ENCODE measurements at places on chromosomes 6 and 20. TPM values are rescaled to one million over a fixed set of nuclear protein-coding genes. Genes with fewer than 3 reads are reported as not detected.

DNMT3B gene
- total RNA-seq, result 9.0 TPM

MAS1 gene
- total RNA-seq, result not detected

DNA sequence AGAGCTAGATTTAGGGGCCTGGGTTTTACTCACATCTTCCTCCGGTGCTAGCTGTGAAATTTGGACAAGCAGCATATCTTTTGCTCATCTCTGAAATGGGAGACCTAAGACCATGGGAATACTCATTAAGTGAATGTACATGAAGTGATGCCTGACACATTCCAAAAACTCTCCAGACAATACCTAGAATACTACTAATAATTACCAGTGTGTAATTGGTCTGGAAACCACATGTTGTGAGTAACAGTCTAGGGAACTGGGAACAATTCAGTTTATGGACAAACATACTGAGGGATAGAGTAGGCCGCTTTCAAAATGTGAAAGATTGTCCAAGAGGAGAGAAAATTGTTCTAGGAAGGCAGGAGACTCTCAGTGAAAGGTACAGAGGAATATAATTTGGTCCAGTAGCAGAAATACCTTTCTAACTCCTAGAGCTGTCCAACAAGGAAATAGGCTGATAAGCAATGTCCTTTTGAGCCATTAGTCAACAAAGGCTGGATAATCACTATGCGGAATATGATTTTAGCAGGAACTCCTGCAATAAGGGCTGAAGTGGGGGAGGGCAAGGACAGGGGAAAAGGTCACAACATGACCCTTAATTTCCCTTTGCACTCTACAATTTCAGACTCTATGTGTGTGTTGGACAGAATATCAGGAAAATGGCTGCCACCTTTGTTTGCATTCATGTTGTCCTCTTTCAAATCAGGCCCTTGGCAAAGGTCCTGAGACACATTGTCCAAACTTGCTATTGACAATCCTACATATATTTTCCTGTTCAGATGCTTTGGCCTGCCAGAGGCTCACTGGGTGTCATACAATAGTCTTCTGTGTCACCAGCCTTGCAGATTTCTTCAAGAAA, 315.4 kb downstream of the PLCB1 start:
- DNase-seq, result no peak
- no peak overlapping the region for H3K27ac ChIP-seq
- no peak overlapping the region for H3K4me3 ChIP-seq
- no peaks in the 10 kb centered on the region for H3K4me1 ChIP-seq

ELMO2 gene
- 66.1 TPM for total RNA-seq

DNA sequence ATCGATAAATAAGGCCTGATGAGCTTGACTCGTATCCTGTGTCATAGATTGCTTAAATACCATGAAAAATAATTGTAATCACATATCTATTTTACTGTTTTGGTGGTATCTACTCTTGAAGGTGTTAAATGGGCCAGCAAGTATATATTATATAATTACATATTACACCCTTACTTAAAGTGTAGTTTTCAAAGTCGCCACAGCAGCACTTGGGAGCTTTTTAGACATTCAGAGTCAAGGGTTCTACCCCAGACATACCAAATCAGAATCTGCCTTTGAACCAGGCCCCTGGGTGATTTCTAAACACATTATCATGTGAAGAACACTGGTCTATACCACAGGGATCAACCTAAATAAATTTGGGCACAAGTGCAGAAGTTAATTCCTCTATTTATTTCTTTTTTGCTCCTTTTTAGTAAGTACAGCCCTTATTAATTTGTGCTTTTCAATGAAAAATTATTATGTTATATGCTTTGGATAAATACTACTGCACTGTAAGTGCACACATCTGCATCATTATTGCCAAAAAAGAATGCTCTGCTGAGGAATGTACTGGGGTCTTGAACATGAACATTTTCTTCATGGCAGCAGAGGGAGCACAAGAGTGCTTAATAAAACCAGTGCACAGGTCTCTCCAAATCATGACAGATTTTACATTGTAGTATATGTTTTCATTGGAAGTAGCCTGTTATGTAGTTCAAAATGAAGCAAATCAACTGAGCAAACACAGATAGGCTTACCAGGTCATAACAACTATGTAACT, 3.1 kb upstream of the ATXN1 start:
- no peaks in the 10 kb centered on the region for H3K27me3 ChIP-seq
- H3K4me1 ChIP-seq, result peaks cover 61% of the 10 kb centered on the region
- no peak for DNase-seq
- H3K27ac ChIP-seq, result peak overlapping the region; percentile 73
- peaks cover 15% of the 10 kb centered on the region for H3K36me3 ChIP-seq

ZNF391 gene
- total RNA-seq, result 1.1 TPM

- DNase-seq, result no peak
- no peak overlapping the region for H3K4me3 ChIP-seq
- no peaks in the 10 kb centered on the region for H3K4me1 ChIP-seq
- H3K36me3 ChIP-seq, result peaks cover 43% of the 10 kb centered on the region
- H3K27me3 ChIP-seq, result no peaks in the 10 kb centered on the region
Observed at GRCh38 chr20:38001173-38001875, 31.9 kb downstream of the TTI1 start.

- peaks cover 33% of the 10 kb centered on the region for H3K36me3 ChIP-seq
- no peak overlapping the region for H3K4me3 ChIP-seq
- peaks cover 36% of the 10 kb centered on the region for H3K4me1 ChIP-seq
- DNase-seq, result no peak
Observed at GRCh38 chr6:170553534-170554012, 466 bp upstream of the PSMB1 start.

DNA sequence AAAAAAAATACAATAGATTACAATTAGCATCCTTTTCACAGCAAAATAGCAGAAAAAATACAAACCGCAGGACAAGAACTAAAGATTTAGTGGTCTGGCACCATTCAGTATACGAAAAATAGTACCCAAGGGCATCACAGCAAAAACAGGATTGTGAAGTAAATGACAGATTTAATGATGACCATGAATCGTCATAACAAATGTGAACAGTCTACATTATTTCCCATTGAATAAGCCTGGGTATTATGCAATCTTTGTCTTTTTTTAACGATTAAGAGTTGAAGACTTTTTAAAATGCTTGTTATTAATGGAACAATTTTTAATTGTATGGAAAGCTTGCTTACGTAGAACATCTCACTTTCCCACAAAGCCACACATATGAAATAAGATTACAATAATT, 432.8 kb downstream of the PKHD1 start:
- H3K27me3 ChIP-seq, result no peaks in the 10 kb centered on the region
- H3K4me3 ChIP-seq, result no peak overlapping the region
- H3K4me1 ChIP-seq, result no peaks in the 10 kb centered on the region
- DNase-seq, result no peak
- H3K27ac ChIP-seq, result no peak overlapping the region
- H3K36me3 ChIP-seq, result no peaks in the 10 kb centered on the region

IL17A gene
- not detected for total RNA-seq

DNA sequence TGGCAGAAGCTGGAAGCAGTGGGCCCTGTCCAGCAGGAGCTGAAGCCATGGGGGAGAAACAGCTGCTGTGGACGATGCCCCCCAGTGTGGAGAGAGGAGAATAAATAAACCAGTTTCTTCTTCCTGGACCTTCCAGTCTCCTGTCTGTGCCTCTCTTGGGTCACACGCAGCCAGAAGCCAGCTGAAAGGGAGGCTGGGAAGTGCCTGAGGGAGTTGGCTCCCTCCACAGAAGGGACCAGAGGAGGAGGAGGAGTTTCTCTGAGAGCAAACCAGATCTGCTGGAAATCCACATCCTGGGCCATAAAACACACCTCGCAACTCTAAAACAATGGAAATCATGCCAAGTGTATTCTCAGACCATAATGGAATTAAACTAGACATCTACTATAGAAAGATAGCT, 577.0 kb downstream of the CDH26 start:
- no peaks in the 10 kb centered on the region for H3K36me3 ChIP-seq
- no peak overlapping the region for H3K27ac ChIP-seq
- H3K4me3 ChIP-seq, result no peak overlapping the region
- no peaks in the 10 kb centered on the region for H3K4me1 ChIP-seq

GRCh38 chr6:158057213-158057987, 75.7 kb downstream of the SYNJ2 start:
- H3K4me3 ChIP-seq, result no peak overlapping the region
- DNase-seq, result no peak
- H3K27ac ChIP-seq, result no peak overlapping the region
- H3K4me1 ChIP-seq, result peaks cover 30% of the 10 kb centered on the region

GRCh38 chr6:83911278-83911677, 51.8 kb downstream of the CYB5R4 start:
- H3K36me3 ChIP-seq, result peaks cover 11% of the 10 kb centered on the region
- H3K27ac ChIP-seq, result no peak overlapping the region
- no peak for DNase-seq
- peaks cover 7% of the 10 kb centered on the region for H3K4me1 ChIP-seq
- no peak overlapping the region for H3K4me3 ChIP-seq

GRCh38 chr6:221531-222349, 70.5 kb upstream of the DUSP22 start:
- H3K36me3 ChIP-seq, result peaks cover 5% of the 10 kb centered on the region
- peak overlapping the region; percentile 47 for H3K4me3 ChIP-seq
- DNase-seq, result no peak
- H3K27ac ChIP-seq, result peak overlapping the region; percentile 86

- H3K27ac ChIP-seq, result no peak overlapping the region
- H3K4me1 ChIP-seq, result peaks cover 10% of the 10 kb centered on the region
- no peak overlapping the region for H3K4me3 ChIP-seq
- no peaks in the 10 kb centered on the region for H3K36me3 ChIP-seq
- H3K27me3 ChIP-seq, result no peaks in the 10 kb centered on the region
- DNase-seq, result no peak
Observed at GRCh38 chr6:53527249-53527765, 17.6 kb downstream of the GCLC start.

- H3K4me1 ChIP-seq, result peaks cover 23% of the 10 kb centered on the region
- H3K27me3 ChIP-seq, result no peaks in the 10 kb centered on the region
- H3K36me3 ChIP-seq, result peaks cover 13% of the 10 kb centered on the region
- peak overlapping the region; percentile 74 for H3K4me3 ChIP-seq
- H3K27ac ChIP-seq, result peak overlapping the region; percentile 99
Observed at GRCh38 chr6:139323511-139324300, 31.9 kb upstream of the TXLNB start.

DNA sequence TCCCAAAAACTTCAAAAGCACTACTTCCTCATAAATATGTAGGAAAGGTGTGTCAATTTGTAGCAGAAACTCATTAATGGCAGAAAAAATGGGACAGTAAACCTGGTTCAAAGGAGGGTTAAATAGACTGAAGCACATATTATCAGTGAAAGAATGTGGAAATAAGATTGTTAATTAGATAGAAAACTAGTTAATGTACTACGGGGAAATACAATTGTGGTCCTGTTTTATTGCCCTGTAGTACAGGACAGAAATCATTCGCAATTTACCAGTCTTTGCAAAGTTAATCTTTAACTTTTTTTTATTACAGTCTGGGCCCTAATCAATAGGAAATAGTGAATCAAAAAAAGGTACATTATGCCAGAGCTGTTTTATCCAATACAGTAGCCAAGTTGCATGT, 82.0 kb upstream of the PAK5 start:
- no peak overlapping the region for H3K4me3 ChIP-seq
- H3K36me3 ChIP-seq, result no peaks in the 10 kb centered on the region
- H3K27ac ChIP-seq, result no peak overlapping the region

DNA sequence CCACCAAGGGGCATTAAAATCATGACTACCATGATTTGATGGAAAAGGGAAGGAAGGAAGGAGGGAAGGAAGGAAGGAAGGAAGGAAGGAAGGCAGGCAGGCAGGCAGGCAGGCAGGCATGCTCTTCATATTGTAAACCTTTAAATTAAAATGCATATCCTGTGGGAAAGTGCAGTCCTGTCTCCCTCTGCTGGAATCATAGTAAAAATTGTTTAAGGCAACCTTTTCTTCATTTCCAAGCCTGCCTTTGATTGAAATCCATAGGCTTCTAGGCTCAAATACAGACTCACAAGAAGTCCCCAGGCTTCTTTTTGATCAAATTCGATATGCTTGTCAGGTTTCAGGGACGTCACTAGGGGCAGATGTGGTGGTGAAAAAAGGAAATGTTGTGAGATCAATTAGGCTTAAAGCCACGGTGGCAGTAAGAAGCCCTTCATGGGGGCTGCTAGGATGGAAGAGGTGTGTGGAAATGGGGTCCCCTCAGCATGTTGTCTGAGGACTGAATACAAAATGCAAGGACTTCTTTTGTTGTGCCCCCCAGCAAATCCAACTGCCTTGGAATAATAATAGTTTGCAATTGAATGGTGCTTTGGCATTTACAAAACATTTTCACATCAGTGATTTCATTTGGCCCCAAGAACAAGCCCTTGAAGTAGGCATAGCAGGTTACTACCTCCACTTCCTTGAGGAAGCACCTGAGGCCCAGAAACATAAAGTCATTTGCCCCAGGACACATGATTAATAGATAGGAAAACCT, 25.6 kb upstream of the GABRR1 start:
- peaks cover 26% of the 10 kb centered on the region for H3K27me3 ChIP-seq
- peak; percentile 25 for DNase-seq
- H3K27ac ChIP-seq, result no peak overlapping the region
- H3K36me3 ChIP-seq, result no peaks in the 10 kb centered on the region
- H3K4me3 ChIP-seq, result no peak overlapping the region

DNA sequence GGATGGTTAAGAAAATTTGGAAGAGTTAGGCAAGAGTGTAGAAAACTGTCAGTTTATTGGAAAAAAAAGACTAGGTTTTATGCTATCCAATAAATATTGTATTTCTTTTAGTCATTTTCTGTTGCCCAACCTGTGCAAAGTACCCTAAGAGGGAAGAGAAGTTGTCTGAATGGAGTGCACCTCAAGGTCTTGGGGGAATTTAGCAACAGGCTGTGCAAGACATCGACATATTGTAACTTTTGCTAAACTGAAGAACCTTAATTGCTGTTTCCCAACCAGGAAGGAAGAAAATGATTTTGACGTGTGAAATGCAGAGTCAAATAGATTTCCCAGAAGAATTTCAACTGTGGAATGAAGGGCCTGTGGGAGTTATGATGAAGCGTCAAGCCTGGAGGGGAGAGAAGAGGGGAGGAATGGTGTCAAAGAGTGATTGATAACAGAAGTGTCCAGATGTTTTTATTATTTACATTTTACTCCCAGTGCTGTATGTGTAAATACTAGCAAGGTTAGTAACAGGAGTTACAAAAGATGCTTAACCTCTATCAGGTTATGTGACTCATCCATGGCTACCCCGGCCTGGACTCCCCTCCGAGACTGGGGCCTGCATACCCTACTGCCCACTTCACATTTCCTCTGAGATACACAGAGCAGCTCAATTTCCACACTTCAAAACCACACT, 246.8 kb downstream of the MYLK4 start:
- H3K27ac ChIP-seq, result no peak overlapping the region
- H3K4me1 ChIP-seq, result no peaks in the 10 kb centered on the region
- H3K4me3 ChIP-seq, result no peak overlapping the region
- H3K27me3 ChIP-seq, result peaks cover 30% of the 10 kb centered on the region

DNA sequence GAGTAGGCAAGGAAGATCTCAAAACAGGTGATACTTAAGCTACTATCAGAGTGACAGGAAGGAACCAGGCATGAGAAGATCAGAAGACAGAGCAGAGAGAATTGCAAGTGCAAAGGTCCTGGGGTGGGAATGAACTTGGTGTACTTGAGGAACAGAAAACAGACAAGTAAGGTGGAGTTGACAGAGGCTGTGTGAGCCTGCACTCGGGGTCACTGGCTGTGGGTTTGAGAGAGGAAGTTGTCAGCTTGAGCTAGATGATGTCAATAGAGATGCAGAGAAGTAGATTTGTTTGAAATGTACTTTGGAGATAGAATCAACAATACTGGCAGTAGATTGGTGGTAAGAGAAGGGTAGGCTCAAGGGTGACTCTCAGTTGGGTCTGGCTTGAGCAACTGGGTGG, 209.5 kb downstream of the CLIC5 start:
- no peaks in the 10 kb centered on the region for H3K36me3 ChIP-seq
- no peak overlapping the region for H3K4me3 ChIP-seq
- peaks cover 14% of the 10 kb centered on the region for H3K4me1 ChIP-seq
- H3K27ac ChIP-seq, result no peak overlapping the region

- no peaks in the 10 kb centered on the region for H3K4me1 ChIP-seq
- peaks cover 3% of the 10 kb centered on the region for H3K27me3 ChIP-seq
- no peak overlapping the region for H3K4me3 ChIP-seq
- H3K27ac ChIP-seq, result no peak overlapping the region
- DNase-seq, result no peak
Observed at GRCh38 chr6:90829311-90829710, 242.4 kb upstream of the MAP3K7 start.
